ENCODE measurements at places on chromosomes 7 and 10. TPM values are rescaled to one million over a fixed set of nuclear protein-coding genes. Genes with fewer than 3 reads are reported as not detected.

- DNase-seq = no peak
These were observed 4.6 kb upstream of the USP6NL start for GRCh38 chr10:11616021-11616420.

DNA sequence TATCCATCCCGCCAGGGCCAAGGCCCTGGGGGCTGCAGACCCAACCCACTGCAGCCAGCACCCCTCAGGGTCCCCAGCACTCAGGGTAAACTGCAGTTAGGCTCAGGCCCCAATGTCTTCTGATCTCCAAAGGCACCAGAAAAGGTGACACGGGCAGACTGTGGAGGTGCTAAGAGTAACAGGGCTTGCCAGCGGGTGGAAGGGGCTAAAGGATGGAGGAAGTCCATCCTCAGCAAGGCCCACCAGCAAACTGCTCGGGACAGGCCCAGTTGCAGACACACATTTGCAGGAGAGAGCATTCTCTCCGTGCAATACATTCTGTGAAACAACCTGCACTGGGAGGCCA, 95.6 kb upstream of the DDC start:
- DNase-seq = no peak

- DNase-seq = no peak
These were observed 206.1 kb downstream of the RAMP3 start for GRCh38 chr7:45363669-45364068.

- DNase-seq = no peak
These were observed 37.3 kb downstream of the VIPR2 start for GRCh38 chr7:159107161-159107892.

GRCh38 chr7:121837462-121837861, 35.5 kb upstream of the PTPRZ1 start:
- no peak for DNase-seq

- no peak for DNase-seq
These were observed 67.4 kb downstream of the ZNF92 start for GRCh38 chr7:65441010-65441409.

DNA sequence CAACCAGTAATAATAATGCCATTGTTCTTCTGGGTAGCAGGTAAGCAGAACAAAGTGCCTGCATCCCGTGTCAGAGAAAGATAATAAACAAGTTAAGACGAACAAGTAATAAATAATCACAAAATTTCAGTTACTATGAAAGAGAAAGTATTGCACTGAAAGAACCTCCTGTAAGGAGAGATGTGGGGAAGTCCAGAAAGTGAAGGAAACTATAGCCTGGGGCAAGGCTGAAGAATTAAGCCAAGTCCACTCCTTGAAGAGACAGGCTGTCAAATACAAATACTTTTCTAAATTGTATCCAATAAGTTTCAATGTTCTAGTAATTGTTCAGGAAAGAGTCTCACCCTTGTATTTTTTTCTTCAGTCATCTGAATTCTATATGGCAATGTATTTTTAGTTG, 611.4 kb downstream of the MAGI2 start:
- no peak for DNase-seq

GRCh38 chr7:21076054-21076453, 289.4 kb upstream of the SP8 start:
- DNase-seq = no peak

DNA sequence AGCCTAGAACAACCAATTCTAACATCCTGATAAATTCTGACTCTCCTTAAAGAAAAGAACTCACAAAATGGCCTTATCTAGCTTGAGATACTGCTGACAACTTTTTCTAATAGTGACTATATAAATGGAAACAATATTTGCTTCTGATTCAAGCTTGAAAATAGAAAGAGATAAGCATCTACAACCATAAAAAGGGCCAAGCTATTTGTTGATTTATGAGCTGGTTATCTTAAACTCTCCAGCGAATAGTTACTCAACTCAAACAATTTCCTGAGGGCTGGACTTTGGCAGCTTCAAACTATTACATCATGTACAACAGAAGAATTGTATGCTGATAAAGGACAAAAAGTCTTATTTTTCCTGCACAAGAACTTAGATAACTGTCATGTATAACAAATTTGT, 4.6 kb downstream of the USP54 start:
- DNase-seq = peak; percentile 19

DNA sequence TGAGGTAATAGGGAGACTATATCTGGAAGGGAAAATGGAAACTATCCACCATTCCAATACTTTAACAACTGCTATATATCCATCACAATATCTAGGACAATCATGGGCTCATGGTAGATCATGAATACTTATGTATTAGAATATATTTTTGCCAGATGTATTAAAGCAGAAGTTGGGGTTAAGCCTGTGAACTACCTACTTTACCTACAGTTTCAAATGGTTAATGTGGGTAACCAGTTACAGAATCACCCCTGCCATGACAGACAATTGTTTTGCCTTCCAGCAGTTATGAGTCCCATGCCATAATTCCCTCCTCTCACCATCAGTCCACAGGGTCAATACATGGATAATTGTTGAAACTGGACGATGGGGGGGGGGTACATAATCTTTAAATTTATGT, 29.9 kb upstream of the RAPGEF5 start:
- no peak for DNase-seq

- no peak for DNase-seq
These were observed 93.0 kb downstream of the PCDH15 start for GRCh38 chr10:54708021-54708420.

DNA sequence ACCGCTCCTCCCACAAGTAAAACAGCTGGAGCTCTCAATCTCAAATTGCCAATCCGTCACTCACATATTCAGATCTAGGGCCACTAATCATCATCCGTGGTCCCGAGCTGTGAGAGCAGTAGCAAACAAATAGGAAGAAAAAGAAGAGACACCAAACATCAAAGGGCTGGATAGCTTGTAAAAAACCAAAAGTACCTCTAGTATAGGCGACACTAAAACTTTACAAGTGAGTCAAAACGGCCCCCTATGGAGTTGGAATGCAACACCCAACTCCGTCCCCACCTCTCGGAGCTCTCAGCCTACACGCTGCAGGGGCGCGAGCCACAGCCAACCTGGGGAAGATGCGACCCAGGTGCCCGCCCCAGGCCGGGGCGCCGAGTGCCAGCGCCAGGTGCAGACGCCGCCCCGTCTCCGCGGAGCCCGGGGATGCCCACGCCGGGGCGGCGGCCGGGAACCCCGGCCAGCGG, 581 bp downstream of the FAM3C start:
- peak; percentile 43 for DNase-seq

DNA sequence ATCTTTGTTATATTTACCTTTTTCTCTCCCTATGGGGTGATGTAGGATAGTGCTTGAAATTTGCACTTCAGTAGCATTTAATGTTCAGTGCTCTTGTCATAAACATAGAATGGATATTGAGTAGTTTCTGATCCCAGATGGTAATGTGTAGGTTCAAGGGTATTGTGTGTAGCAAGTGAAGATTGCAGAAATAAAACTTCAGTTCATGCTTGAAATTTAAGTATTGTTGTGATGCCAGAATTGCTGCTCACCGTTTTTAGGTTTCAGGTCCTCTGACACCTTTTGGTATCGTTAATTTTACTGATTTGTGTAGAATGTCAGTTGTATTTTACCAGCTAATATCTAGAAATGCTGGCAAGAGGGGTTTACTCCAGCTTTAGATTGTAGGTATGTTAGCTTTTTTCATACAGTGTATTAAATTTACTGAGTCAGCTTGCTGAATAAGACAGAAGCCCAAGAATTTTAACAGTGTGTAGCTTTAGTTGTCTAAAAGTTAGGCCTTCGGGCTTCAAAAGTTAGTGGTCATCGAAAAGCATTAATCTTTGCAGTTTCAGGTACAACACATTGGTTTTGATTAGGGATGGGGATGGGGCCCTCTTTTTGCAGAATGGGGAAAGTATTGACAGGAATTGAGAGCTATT, 1.9 kb downstream of the PTEN start:
- DNase-seq = no peak

DNA sequence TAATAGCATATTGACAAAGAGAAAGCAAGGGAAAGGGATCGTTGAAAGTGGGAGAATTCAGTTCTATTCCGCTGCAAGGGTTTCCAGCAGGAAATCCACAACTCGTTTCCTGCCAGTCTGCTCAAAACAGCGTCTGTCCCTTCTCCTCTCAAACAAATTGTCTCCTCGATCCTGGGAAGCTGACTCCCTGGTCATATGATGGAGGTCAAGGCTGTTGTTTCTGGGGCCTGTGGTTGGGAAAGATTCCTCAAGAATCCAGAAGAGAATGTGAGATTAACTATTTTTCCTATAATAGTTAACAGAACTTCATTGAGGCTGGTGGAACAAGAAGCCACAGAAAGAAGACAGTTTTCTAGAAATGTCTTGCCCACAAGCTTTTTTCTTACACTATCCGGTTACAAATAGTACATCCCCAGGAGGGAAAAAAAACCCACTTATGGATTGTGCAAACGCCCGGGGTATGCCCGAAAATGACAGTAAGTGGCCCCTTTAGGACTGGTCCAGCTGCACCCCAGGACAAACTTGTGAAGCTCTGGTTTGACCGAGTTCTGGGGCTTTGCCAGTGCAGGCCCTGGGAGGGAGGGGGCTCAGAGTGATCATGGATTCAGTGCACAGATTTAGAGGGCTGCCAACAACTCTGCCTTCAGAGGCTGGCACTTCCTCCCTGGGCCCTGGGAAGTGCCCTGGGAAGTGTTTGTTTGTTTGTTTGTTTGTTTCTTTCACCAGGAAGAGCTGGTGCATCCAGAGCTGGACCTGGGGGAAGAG, 49.4 kb upstream of the CTBP2 start:
- peak; percentile 15 for DNase-seq

DNA sequence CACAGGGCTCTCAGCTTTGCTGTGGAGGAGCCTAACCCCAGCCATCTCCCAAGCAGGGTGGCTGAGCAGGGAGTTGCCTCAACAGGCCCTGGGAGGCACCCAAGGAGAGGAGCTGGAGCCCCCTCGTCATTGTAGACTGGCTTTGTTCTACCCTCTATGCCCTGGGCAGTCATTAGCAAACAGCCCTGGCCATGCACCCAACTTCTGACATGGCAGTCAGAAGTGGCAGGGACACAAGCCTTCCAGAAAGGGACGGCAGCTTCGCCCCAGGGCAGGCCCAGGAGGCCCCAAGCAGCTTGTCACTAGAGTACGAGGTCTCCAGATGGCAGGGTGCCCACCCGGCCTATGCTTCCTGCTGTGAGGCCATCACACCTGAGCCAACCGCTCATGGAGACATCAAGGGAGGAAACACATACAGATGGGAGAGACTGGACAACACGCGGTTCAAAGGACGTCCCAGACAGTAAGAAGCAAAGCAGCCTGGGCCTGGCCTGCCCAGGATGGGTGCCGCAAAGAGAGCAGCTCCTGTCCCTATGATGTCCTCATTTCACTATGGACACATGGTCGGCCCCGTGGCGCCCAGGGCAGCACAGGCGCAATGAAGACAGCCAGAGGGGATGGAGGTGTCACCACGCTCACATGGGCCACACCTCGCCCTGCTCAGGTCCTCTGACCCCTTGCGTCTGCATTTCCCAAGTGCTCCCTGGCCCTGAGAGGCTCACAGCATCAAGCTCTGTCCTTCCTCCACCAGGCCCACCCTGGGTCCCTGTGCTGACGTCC, 190.9 kb upstream of the CXCL12 start:
- DNase-seq = no peak

- DNase-seq = no peak
These were observed 55.5 kb upstream of the NCF1 start for GRCh38 chr7:74718336-74718735.

DNA sequence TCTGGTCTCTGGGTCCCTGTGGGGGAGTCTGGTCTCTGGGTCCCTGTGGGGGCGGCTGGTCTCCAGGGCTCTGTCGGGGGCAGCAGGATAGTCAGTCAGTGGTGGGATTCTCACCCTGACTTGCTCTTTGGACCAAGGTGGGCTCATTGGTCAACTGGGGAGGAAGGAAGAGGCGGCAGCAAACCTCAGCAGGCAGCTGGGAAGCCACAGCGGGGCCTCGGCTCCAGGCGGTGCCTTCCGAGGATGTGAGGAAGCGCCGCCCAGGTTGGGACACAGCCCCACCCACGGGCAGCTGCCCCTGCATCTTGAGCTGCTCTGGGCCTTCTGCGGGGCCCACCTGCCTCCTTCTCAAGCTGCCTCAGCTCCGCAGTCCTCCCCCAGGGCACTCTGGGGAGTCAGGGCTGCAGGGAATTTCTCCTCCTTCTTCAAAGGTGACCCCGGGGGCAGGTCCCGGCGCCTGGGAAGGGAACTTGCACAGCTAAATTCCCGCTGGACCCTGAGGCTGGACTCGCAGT, 20.4 kb upstream of the KNDC1 start:
- DNase-seq = no peak

DNA sequence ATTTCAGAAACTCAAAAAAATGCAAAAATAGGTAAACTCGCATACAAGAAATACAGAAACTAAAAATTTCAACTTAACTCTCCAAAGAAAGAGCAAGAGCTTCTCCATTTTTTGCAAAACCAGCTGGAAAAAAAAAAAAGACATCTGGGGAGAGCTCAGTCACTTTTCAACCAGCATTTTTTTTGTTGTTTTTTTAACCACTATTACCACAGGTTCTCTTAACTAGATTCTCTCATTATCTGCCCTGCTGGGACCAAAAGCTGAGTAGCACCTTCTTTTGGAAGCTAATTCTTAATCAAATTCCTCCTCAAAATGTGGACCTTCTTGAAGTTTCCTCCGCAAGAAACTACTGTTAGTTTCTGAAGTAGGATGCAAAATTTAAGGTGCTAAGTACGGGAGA, 14.2 kb downstream of the IGF2BP3 start:
- no peak for DNase-seq

Gene SLC26A3
- total RNA-seq = not detected

Gene AGR2
- total RNA-seq = not detected

Gene AQP1
- total RNA-seq = not detected

Gene MMRN2
- total RNA-seq = 0.12 TPM

Gene SYT15
- not detected for total RNA-seq

Gene DMTF1
- total RNA-seq = 11.2 TPM

Gene EPO
- total RNA-seq = not detected

Gene KCP
- total RNA-seq = not detected

Data from MG63 (cell line).